DMS153 (cell line): ENCODE measurements at places on chromosomes 2 and 18.

DNA sequence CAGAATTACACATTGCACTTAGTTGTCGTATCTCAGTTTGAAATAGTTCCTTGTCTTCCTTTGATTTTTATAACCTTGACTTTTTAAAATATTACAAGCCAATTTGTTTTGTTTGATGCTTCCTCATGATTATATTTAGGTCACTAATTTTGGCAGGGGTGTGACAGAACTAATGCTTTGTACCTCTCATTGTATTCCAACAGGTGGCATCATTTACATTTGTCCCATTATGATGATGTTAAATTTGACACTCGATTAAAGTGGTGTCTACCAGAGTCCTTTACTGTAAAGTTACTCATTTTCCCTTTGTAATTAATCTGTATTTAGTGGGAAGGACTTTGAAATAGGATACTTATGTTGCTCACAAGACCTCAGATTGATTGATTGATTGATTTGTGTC is 21.5 kb upstream of the MFSD2B start:
- no peak for DNase-seq

GRCh38 chr2:193627927-193628272 is 1433.2 kb upstream of the TMEFF2 start:
- DNase-seq, result no peak

DNA sequence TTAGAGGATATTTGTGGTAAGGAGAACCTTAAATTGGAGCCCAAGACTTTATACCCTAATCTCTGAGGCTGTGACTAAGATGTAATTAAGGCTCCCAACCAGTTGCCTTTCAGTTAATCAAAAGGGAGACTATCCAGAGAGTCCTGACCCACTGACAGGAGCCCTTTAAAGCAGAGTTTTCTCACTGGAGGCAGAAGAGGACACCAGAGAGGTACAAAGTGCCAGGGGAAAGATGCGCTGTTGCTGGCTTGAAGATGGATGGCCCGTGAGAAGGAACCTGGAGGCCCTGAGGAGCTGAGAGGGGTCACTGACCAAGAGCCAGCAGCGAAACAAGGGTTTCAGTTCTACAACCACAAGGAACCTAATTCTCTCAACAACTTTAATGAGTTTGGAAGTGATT is 137.3 kb downstream of the TMEM131 start:
- no peak for DNase-seq

DNA sequence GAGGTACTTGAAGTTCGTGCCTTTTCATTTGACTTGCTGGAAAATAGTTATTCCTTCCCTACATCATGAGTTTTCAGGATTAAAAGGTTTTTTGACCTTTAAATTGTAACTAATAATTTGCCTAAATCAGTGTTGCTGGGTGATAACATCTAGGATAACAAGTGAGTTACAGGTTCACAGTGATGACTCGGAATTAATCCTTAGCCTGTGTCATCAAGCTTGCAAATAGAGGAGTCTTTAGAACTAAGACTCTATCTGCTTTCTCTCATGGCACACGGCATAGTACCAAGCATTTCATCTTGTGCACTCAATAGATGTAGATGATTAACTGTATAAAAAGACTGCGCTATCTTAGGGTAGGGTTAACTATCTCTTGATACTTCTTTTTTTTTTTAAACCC is 79.5 kb downstream of the CAMKMT start:
- DNase-seq, result no peak

- no peak for DNase-seq
Observed at GRCh38 chr2:197399887-197400540, 34.8 kb downstream of the SF3B1 start.

- peak; percentile 83 for DNase-seq
Observed at GRCh38 chr18:72544092-72544886, at the start of gene CBLN2. Gene CBLN2, minus strand, starts transcription at chr18:72544342. Its CDS starts 2,182 bp downstream, at chr18:72542160.

GRCh38 chr2:157837851-157838441 is 38.2 kb downstream of the ACVR1 start:
- peak; percentile 54 for DNase-seq

GRCh38 chr2:216149741-216150140 is 40.6 kb downstream of the XRCC5 start:
- DNase-seq, result no peak

- no peak for DNase-seq
Observed at GRCh38 chr2:173058673-173059072, 17.0 kb upstream of the MAP3K20 start.

DNA sequence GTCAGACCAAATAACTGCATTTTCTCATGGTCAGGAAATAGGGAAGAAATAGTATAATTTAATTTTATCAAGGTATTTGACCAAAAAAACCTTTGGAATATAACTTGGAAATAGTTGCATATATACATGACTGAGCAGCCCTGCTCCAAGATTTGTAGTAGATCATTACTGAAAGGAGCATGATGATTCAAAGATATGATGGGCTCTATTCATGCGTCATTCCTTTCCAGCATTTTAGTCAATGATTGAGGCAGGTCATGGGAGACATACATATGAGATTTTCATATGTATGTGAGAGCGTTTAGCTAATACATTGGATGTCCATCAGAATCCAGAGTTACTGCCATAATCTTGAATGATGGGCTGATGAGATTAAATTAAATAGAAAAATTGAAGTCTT is 74.5 kb downstream of the CAB39 start:
- DNase-seq, result no peak

GRCh38 chr2:58950795-58951462 is 709.8 kb upstream of the FANCL start:
- DNase-seq, result no peak

DNA sequence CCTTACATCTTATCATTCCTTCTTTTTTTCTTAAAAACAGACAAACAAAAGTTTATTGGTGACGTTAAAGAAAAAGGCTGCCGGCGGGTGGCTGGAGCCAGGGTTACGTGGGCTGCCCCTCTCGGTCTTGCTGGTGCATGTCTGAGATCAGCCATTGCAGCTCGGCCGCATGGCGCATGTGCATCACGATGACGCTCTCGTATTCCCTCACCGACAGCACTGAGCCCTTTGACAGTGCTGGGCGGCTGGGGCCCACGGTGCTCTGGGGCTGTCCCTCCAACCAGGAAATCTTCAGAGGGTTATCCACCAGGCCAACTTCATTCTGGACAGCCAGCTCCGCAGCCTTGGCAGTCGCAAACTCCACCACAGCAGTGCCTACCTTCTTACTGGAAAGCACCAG is 1081.8 kb upstream of the TMEFF2 start:
- DNase-seq, result no peak

GRCh38 chr18:76618721-76619120 is 123.7 kb upstream of the ZNF516 start:
- DNase-seq, result no peak

DNA sequence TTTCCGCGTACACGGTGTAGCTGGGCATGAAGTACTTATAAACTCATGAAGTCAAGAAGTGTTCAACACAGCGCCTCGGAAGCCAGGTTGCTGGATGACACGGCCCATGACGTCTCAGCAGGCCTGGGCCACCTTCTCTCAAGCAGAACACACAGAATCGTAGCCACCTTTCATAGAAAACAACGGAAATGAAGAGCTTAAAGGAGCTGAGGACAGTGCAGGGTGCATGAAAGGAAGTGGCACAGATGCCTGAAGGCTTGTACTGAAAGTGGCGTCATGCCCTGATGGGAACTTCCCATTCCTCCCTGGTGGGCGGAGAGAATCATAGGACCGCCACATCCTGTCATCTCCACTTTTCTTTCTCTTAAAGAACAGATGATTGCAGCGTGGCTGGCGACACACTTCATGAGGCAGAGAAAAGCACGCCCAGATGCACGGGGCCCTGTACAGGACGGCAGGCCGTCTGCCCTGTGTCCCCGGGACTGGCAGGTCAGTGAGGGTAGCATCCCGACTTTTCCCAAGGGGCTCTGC is 31.1 kb downstream of the HDAC4 start:
- DNase-seq, result no peak

- DNase-seq, result no peak
Observed at GRCh38 chr2:24509840-24510239, 18.8 kb downstream of the NCOA1 start.

GRCh38 chr2:47536696-47537095 is 133.7 kb downstream of the MSH2 start:
- DNase-seq, result no peak

- DNase-seq, result no peak
Observed at GRCh38 chr18:8854962-8855361, 149.6 kb downstream of the MTCL1 start.

DNA sequence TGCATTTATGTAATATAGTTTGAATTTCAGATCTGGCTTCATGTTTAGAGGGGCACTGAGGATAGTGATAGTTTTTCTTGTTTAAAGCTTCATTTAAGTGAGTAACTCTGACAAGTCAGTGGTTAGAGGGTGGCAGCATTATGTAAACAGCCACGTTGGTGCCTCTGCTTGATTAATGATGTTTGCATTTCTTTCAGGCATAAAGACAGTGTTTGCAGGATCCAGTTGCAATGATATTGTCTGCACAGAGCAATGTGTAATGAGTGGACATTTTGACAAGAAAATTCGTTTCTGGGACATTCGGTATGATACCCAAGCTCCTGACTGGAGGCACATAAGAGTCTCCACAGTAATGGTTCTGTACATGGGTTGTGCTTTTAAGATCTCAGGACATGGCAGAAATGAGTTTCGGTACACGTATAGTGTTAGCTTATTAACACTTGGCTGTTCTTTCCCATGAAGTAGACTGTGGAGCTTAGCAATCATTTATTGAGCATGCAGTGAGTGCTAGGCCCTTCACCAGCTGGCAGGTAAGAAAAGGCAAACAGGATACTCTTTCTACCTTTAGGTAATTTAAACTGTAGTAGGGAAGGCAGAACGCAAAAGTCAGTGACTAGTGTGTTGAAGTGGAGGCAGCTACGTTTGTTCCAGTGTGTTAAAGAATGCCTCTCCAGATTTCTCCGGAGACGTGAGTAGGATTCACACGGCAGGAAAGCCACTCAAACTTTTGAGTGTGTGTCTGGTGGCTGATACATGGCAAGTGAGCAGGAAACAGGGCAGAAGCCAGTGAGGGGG is 17.4 kb upstream of the SAG start:
- DNase-seq, result peak; percentile 43

- no peak for DNase-seq
Observed at GRCh38 chr2:193837111-193837738, 1642.5 kb upstream of the TMEFF2 start.

DNA sequence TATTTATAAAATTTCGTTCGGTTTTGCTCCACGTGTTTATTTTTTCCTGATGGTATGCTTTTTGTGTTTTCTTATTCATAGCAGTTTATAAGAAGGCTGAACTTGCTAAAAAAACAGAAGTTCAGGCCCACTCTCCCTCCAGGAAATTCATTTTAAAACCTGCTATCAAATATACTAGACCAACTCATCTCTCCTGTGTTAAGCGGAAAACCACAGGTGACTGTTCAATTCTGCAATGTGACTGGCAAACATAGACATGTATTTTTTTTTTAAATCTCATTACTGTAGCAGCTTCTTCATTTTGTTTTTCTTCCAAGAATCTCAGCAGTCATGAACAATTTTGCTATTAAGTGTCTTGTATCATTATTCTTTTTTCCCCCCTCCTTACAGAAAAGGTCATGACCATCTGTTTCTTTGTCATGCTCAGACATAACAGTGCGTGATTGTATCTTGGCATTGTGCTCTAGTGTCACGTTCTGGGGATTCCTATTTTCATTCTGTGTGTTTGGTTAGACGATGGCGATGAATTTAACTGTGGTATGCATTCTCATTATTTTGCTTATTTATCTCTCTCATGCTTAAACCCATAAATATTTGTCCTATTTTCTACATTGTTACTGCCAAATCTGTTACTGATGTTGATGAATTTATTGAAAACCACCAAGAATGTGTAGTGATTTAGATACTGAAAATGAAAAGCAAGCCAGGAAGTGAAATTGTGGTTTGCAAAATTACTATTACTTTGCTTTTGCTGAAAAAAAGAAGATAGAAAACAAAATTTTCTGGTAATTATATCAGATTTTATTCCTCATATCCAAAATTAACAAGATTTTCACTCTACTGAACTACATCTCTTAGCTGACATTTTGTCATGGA is 74.6 kb upstream of the UNC80 start:
- no peak for DNase-seq

GRCh38 chr2:112137516-112138158 is 548 bp upstream of the FBLN7 start:
- no peak for DNase-seq
